ENCODE measurements at places on chromosomes 3 and 15. TPM values are rescaled to one million over a fixed set of nuclear protein-coding genes. Genes with fewer than 3 reads are reported as not detected.

The COL6A6 gene
- not detected for total RNA-seq

The AGTR1 gene
- total RNA-seq = not detected

The FETUB gene
- total RNA-seq = not detected

The ERICH6 gene
- not detected for total RNA-seq

The GALNT15 gene
- 18.8 TPM for total RNA-seq

The DNAH12 gene
- total RNA-seq = 0.04 TPM

The SLC7A14 gene
- 3.0 TPM for total RNA-seq

The DHFR2 gene
- total RNA-seq = 2.6 TPM

The TEX9 gene
- total RNA-seq = 1.2 TPM

The STAC gene
- not detected for total RNA-seq

The PRTG gene
- total RNA-seq = 0.92 TPM

The C3orf20 gene
- not detected for total RNA-seq

The GP9 gene
- total RNA-seq = not detected

The TIGIT gene
- total RNA-seq = not detected

All from pulmonary artery endothelial cell (primary cell).